ENCODE measurements at places on chromosomes 2 and 18. TPM values are rescaled to one million over a fixed set of nuclear protein-coding genes. Genes with fewer than 3 reads are reported as not detected.

The POMC gene
- total RNA-seq, result not detected

The SDC1 gene
- 31.7 TPM for total RNA-seq

The FKBP7 gene
- 13.0 TPM for total RNA-seq

The RAB31 gene
- total RNA-seq, result 66.9 TPM

The ASXL2 gene
- total RNA-seq, result 18.8 TPM

The BMP10 gene
- total RNA-seq, result not detected

The UNC50 gene
- 75.2 TPM for total RNA-seq

The LOXHD1 gene
- not detected for total RNA-seq

The CIAO1 gene
- total RNA-seq, result 76.9 TPM

The CAPN14 gene
- total RNA-seq, result not detected

The COL6A3 gene
- 0.17 TPM for total RNA-seq

The ERCC3 gene
- 34.2 TPM for total RNA-seq

The MAP3K19 gene
- total RNA-seq, result not detected

The ANTXR1 gene
- 310 TPM for total RNA-seq

The FAM237A gene
- total RNA-seq, result not detected

The CD8B2 gene
- total RNA-seq, result not detected

The CPO gene
- not detected for total RNA-seq

The INHBB gene
- 0.07 TPM for total RNA-seq

The ASNSD1 gene
- total RNA-seq, result 73.2 TPM

The MYO5B gene
- total RNA-seq, result 26.2 TPM

The CCDC68 gene
- total RNA-seq, result 64.8 TPM

The TNFRSF11A gene
- total RNA-seq, result 0.87 TPM

The ITGAV gene
- 71.6 TPM for total RNA-seq

The SPC25 gene
- 10.8 TPM for total RNA-seq

The ALLC gene
- total RNA-seq, result not detected

The DCC gene
- 0.03 TPM for total RNA-seq

The HDAC4 gene
- 21.0 TPM for total RNA-seq

The FOXI3 gene
- not detected for total RNA-seq

The RRM2 gene
- 62.5 TPM for total RNA-seq

The C18orf32 gene
- total RNA-seq, result 64.0 TPM

The HSPE1 gene
- total RNA-seq, result 326 TPM

The VIL1 gene
- 0.02 TPM for total RNA-seq

The NYAP2 gene
- not detected for total RNA-seq

The FHOD3 gene
- 23.1 TPM for total RNA-seq

The STEAP3 gene
- total RNA-seq, result 11.1 TPM

The RASGRP3 gene
- total RNA-seq, result not detected

The DUSP2 gene
- 11.1 TPM for total RNA-seq

The CRACDL gene
- total RNA-seq, result 0.09 TPM

The CLEC4F gene
- total RNA-seq, result not detected

The SCYGR4 gene
- total RNA-seq, result 0.14 TPM

The EVX2 gene
- not detected for total RNA-seq

The RNF144A gene
- total RNA-seq, result 7.3 TPM

The HOXD12 gene
- total RNA-seq, result not detected

The MOGAT1 gene
- total RNA-seq, result not detected

The SRD5A2 gene
- total RNA-seq, result 0.05 TPM

The IL1RL2 gene
- not detected for total RNA-seq

The GBX2 gene
- total RNA-seq, result 1.8 TPM

The DNAJC5G gene
- not detected for total RNA-seq

The DCDC2C gene
- total RNA-seq, result not detected

The RBM44 gene
- 0.20 TPM for total RNA-seq

The MYO7B gene
- not detected for total RNA-seq

All from NCI-H460 (cell line).